Stomach (tissue), 19 donors: ENCODE measurements at places on chromosomes 5 and 9.

GRCh38 chr5:90020575-90021538 lies 388.7 kb downstream of the CETN3 start:
- no peak for DNase-seq

DNA sequence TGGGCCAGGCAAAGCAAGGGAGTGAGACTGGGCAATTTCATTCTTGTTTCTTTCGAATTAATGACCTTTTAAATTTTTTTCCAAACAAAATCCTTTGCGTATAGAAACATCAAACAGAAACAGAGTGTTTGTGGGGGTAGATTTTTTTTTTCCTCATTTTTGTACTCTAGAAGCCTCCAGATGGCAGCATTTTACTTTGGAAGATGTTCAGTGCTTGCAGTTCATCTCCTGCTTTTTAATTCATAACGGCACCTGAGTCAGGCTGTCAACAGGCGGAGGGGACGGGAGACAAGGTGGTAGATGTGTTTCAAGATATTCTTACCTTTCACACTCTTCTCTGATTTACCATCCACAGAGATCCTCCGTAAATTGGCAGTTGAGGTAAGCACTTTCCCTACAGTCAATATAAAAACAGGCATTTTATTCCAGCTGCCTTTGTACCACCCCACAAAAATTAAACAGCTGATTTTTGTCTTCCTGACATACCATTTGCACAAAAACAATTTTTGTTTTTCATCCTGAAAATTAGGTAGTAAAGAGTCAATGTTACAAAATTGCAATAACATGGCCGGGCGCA lies 99.5 kb upstream of the FBXL17 start:
- peak; percentile 52 for DNase-seq

DNA sequence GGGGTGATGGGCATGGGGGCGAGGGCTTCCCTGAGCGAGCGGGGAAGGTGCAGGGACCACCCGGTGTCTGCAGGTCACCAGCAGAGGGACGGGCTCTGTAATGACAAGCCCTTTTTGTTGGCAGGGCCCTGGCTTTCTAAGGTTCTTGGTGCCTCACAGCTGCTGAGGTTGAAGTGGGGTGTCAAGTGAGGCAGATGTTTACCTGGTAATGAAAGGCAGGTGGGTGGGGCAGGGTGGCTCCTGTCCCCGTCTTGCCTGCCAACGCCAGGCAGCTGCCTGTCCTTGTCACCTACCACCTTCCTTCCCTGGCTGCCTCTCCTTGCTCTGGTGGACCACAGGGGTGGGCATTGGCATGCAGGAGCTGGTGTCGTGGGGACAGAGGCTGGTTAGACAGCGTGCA lies 41.0 kb upstream of the SEMA4D start:
- DNase-seq, result no peak

DNA sequence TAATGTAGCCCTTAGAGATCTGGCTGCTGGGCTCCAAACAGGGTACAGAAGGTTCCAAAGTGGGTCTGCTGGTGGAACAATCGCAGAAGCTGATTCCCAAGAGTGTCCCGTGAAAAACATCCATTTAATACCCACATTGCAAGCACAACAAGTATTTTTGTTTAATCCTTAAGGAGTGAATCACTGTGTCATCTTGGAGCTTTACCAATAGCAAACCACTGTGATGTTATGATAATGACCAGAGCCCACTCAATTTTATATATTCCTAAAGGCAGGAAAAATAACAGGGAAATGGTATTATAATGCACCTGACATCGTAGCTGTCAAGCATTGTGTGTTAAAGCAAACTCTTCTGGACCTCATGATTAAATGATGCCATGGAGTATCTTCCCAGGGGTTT lies 291.9 kb downstream of the FBXL7 start:
- no peak for DNase-seq

GRCh38 chr9:15243081-15243480 lies 63.9 kb downstream of the TTC39B start:
- no peak for DNase-seq
